ENCODE measurements at places on chromosomes 1 and 21.

GRCh38 chr21:18970416-18970815 is 566.8 kb upstream of the TMPRSS15 start:
- no peak for DNase-seq

DNA sequence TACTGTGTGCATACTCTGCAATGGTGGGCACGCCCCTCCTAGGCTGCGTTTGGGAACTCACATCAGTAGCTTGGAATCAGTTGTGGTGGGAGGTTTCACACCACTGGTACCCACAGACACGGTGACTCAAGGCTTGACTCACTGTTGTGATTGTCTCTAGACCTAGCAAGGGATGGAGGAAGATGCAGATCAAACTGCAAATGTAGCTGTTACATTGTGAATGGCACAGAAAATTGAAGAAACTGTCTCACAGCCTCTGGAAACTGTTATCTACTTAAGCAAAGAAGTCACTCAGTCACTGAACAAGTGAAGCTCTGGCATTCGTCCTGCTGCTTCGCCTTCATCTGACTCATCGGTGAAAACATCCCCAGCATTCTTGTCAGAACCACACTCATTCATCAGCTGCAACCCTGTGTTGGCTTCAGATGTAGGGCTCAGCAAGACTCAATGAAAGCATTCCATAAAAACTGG is 59.5 kb downstream of the POFUT2 start:
- no peak for DNase-seq

GRCh38 chr1:167013108-167013929 is 24.2 kb downstream of the MAEL start:
- DNase-seq = no peak

DNA sequence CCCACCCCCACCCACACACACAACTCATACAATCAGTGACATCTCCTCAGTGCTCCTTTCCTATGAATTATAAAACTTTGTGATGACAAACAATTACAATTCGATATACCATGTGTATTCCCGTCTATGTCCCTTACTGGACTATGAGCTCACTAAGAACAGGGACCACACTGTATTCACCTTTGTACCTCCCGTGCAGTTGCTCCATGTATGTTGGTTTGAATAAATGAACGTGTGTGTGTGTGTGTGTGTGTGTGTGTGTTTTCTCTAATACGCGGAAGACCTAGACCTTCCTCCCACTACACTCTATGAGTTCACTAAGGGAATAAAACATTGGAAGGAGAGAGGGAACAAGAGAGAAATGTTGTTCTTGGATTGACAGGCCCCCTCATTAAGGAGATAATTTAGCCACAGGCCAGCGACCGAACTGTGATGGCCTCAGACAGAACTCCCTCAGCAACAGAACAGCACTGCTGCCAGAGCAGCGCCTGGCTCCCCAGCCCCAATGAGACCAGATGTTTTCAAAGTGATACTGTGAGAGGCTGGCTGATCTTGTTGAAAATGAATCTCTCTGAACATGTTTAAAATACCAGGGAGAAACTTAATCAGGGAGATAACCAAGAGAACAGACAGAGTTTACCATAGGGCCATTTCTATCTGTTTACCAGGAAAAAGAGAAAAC is 21.7 kb downstream of the BCAR3 start:
- no peak for DNase-seq

DNA sequence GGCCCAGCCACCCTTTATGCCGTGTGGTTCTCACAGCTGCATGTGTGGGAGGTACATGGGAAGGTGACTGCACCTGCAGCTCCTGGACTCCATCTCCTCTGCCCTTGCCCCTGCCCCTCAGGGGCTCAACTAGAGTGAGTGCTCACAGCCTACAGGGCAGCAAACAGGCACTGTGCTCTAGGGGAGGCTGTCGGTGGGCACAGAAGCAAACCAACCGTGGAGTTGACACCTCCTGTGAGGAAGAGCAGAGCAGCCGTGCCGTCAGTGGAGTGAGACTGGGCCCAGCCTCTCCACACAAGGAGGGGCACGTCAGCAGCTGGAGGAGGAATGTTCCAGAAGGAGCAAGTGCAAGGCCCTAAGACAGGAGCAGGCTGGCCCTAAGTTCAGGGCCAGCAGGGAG is 32.7 kb downstream of the BMP8A start:
- no peak for DNase-seq

DNA sequence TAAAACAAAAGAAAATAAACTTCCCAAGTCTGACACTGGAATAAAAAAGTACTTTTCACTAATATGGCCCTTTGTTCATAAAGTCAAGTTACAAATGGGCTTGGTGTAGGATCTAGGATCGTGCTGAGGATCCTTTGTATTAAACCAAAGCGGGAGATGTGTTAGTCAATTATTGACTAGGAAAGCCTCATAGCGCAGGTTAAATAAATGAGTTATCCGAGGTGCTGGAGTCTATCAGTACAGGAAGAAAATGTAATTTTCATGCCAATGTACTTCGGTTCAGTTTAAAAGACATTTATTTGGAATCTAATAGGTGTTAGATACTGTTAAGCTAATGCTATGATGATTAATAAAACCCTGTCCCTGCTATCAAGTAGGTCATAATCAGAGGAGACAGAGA is 101.8 kb downstream of the TNR start:
- no peak for DNase-seq

Data from endothelial cell (in vitro differentiated cells).